NB4 (cell line): ENCODE measurements at places on chromosomes 12 and 14.
A peak's percentile ranks its signal among the peaks of the same experiment; 100 is the strongest.

GRCh38 chr14:82411298-82411697 is 877.6 kb upstream of the SEL1L start:
- DNase-seq = no peak

- DNase-seq = no peak
These were observed 183.4 kb upstream of the NRXN3 start for GRCh38 chr14:77986773-77987172.

- DNase-seq = no peak
These were observed 76.1 kb downstream of the NUAK1 start for GRCh38 chr12:106062693-106063092.

DNA sequence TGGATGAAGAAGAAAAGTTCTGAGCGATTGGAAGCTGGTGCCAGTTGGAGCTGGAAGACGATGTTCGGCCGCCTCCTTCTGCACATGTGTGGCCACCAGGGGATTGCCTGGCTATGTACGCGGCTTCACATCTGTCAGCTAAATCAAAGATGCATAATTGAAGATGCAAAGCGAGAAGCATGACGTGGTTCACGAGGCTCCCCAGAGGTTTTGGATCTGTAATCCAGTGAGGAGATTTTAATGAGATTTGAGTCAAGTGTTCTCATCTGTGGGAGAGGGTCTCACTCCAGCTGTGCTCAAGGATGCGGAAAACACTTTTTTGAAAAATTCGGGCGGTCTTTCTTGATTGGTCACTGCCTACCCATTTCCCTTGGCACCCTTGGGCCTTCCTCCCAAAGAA is 94.6 kb downstream of the PAX9 start:
- DNase-seq = no peak

GRCh38 chr12:8816448-8817050 is 5.9 kb upstream of the A2ML1 start:
- no peak for DNase-seq

DNA sequence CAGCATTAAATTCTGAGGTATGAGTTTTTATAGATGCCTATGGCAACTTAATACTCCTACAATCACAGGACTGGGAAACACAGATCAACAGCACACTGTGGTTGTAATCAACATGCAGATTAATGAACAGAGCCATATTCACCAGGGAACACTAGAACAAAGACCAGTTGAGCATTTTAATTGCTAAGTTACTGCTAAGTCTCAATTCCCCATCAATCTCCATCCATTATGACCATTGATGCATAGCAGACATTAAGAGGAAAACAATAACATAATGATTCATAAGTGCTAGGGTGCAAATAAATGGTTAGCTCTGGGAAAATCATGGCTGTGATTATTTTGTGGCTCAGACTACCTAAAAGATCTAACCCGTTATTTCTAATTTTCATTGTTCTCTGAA is 505.6 kb downstream of the TRHDE start:
- DNase-seq = no peak

DNA sequence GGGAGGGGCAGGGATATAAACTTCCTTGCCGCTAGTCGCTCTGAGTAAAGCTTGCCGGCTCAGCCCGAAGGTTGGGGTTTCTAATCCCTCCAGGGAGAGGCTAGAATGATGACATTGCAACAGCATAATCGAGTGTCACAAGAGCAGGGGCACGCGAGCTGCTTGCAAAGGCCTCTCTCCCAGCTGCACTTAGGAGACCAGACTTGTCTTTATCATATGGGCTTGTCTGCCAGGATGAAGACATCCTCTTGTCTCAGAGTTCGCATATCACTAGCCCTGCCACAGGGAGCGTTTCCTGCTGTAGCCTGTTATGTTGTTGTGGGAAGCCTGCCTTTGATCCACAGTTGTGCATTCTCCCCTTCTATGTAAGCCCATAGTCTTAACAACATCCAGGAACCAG is 180.0 kb downstream of the ESR2 start:
- DNase-seq = peak; percentile 93
